ENCODE measurements at places on chromosomes 12 and 14. TPM values are rescaled to one million over a fixed set of nuclear protein-coding genes. Genes with fewer than 3 reads are reported as not detected.

- no peak for DNase-seq
Observed at GRCh38 chr14:22626590-22626989, 17.6 kb downstream of the OR6J1 start.

- peak; percentile 4 for DNase-seq
Observed at GRCh38 chr12:5511644-5512600, 80.0 kb downstream of the NTF3 start.

GRCh38 chr12:106138633-106139421 is at the start of gene NUAK1:
TSS of gene NUAK1 (minus strand) at chr12:106138954. CDS start at chr12:106138653, 301 bp downstream.
- peak; percentile 35 for DNase-seq

DNA sequence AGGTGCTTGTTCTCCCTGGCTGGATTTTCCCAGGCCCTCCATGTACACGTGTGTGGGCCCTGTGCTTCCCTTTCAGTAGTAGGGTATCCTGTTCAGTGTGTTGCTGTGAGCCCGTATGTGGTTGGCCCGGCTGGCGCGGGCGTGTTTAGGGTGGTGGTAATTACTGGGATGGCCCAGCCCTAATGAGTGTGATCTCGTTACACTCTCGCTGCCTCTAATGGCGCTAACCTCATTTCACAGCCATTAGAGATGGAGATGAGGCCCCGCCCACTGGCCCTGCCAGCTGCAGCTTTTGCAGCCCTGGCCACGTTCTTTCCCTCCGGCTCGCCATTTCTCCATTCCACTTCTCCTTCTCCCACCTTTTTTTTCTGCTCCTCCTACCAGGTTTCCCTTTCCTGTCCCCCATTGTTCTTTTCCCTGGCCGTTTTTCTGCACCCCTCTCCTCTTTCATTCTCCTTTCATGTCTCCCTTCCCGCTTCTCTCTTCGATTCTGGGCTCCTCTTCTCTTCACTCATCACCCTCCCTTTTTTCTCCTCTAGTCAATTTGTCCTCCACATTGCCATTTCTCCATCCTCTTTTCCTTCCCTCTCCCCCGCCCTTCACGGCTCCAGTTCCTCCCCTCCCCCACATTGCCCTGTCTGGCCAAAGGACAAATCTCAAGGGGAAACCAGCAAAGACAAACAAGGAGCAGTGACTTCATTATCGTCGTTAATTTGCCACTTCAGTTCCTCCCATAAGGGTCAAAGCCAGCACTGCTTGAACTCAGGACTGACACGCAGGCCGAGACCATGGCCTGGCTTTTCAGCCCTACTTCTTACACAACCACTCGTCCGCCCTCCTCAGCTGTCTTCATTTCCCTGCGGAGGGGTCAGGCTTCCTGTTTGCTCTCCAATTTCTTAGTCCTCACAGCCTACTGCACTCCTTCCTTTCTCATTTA is 6.8 kb downstream of the ZFHX2 start:
- DNase-seq: no peak

- no peak for DNase-seq
Observed at GRCh38 chr12:95185072-95185471, 32.2 kb downstream of the FGD6 start.

- DNase-seq: no peak
Observed at GRCh38 chr14:60221457-60221856, 27.6 kb upstream of the PPM1A start.

GRCh38 chr12:111260732-111261131 is 108.2 kb downstream of the PHETA1 start:
- DNase-seq: no peak

GRCh38 chr14:60329274-60329673 is 80.3 kb downstream of the PPM1A start:
- DNase-seq: no peak

DNA sequence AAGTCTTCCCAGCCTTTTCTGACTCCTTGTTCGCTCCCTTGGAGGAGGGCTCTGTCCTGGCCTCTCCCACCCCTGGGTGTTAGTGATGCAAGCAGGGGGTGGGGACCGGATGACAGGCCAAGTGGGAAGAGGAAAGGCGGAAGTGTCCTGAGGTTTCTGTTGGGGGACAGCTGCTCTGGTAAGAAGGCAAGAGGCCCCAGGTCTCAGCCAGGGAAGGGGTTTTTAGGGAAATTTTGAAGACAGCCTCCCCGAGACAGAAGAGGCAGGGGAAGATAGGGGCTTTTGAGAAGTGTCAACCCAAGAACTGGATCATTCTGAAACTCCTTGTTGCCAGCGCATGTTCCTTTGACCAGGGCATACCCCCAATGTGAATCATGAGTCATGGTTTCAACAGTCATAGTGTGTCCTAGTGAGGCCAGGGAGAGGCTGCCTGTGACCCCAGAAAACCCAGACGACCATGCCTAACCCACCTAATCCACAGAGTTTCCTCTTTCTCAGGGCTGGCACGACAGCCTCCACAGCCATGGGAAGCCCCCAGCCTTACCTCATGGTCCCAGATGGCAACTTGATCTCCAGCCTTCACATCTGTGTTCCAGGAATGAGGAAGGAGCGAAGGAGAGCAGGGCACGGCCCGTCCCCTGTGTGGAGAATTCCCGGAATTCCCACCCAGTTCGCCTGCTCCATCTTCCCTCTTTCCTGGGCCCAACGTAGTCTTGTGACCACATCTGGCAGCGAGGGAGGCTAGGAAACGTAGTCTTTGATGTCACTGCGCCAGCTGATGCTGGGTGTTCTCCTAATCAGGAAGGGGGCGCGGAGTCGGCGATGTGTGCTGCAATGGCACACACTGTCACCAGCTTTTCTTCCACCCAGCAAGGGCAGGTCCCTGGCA is 4.9 kb upstream of the GPR132 start:
- DNase-seq: no peak

GRCh38 chr14:93978735-93979134 is 2.4 kb upstream of the ASB2 start:
- DNase-seq: no peak

DNA sequence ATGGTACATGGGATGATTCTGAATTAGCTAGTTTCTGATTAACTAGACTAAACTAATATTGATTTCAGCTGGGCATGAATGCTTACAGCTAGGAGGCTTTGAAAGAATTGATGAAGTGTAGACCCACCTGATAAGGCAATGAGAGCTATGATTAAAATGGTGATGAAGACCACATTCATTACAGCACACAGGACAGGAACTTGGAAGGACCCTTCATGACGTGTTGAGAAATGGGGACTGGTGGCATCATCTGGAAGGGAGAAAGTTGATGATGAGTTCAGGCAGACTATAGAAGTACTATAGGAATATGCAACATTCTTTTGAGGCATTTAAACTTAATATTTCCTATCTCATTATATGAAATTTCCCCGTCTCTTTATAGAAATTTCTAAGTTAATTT is 4.5 kb downstream of the CD69 start:
- no peak for DNase-seq

- no peak for DNase-seq
Observed at GRCh38 chr12:40691913-40692764, at the start of gene CNTN1. TSS of gene CNTN1 (plus strand) at chr12:40692439.

GRCh38 chr14:68795597-68796417 is 2.9 kb upstream of the ZFP36L1 start:
- DNase-seq: peak; percentile 70

DNA sequence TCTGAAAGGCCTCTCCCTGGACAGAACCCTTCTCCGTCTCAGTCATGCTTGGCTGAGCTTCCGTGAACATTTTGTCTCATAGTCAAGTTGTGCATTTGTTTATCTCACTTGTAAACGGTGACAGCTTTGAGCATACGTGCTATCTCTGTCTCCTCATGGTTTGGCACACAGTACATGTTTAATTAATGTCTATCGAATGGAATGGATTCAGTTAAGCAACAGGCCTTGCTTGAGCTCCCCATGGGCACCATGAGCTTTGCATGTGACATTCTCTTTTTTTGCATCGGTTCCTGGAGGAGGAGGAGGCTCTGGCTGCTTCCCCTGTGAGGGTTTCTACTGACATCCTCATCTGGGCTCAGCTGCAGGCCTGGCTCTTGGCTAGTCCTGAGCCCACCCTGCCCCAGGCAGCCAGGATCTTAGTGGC is 80.0 kb downstream of the PRIMA1 start:
- no peak for DNase-seq

DNA sequence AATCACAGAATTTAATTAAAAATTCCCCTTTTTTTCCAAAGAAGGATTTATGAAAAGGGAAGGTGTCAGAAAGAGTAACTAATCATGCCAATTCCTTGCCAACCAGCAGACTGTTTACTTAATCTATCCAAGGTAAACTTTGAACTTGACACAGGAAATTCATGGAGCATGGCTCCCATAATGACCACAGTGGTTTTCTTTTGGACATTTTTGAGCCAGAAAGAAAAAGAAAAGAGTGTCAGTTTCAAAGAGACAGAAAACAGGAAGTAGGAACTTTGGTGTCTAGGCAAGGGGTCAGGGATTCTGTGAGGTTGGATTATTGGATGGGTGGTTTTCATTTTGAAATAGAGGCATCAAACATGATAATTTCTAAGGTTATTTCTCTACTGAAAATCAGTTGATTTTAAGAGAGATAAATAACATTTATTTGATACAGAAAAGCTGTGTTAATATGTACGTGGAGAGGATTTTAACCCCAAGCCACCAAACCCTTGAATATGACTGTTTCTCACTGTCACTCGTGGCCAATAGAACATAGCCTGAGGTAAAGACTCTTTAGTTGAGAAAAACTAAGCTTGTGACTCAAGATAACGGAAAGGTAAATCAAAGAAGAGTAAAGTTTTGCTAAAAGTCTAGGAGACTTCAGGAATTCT is 196.1 kb downstream of the TTC6 start:
- no peak for DNase-seq

- DNase-seq: no peak
Observed at GRCh38 chr12:113678223-113679119, 206.8 kb upstream of the LHX5 start.

DNA sequence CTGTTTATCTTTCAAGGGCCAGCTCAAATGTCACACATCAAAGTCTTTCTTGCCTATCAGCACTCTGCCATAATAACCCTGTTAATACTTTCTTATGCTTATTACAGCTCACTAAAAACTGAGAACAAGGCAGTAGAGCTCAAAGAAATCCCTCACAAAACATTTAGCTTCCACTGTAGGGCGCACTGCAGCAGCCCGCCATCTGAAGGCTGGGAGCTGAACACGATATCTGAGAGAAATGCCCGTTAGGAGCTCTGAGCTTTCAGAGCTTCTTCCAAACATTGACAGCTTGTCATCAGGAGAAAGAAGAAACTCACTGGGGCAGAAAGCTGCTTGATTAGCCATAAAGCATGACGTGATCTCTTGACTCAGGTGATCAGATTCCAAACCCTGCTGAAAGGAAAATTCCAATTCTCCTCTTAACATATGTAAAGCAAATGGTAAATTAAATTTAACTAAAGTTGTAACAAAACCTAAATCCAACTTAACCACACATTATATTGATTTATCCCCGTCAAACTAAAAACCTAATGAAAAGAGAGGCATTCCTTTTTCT is 175.7 kb downstream of the C12orf50 start:
- no peak for DNase-seq

- no peak for DNase-seq
Observed at GRCh38 chr12:48084066-48084465, 21.8 kb downstream of the SENP1 start.

- no peak for DNase-seq
Observed at GRCh38 chr12:117890644-117891043, 78.1 kb downstream of the KSR2 start.

- DNase-seq: no peak
Observed at GRCh38 chr12:117592588-117593305, 231.3 kb upstream of the NOS1 start.

DNA sequence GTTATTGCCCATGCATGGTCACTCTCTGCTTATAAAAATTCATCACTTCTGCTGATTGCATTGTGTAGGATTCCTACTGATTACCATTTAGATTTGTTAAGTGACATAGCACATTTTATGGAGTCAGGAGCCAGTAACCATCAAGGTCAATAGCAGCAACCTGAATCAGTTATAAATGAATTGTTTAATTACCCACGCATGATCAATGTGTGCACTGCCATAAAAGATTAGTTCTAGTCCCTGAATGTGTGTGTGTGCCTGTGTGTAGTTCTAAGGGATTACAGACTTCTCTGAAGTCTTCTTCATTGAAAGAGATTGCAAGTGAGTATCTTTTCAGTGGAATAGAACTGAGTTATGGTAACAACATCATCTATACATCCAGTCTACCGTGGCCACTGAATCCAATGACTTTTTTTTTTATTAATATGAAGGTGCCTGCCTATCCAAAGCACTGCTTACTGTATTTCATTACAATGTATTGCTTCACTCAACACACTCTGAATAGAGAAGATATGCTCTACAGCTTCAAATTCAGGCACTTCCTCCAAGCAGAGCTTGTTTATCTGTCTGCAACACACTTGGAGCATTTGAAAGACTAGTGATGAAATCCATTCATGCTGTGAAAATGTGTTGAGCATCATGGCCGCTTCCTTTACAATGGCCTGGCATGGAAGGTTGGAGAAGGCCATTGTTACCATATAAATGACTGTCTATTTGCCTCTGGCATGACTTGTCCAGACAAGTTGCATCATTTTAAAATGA is 381.7 kb downstream of the DIO2 start:
- DNase-seq: no peak

- DNase-seq: no peak
Observed at GRCh38 chr14:32578181-32578580, 249.1 kb downstream of the AKAP6 start.

- no peak for DNase-seq
Observed at GRCh38 chr14:34423445-34423844, 38.6 kb downstream of the SPTSSA start.

GRCh38 chr12:116236976-116237375 is 40.5 kb downstream of the MED13L start:
- no peak for DNase-seq

- no peak for DNase-seq
Observed at GRCh38 chr12:48788524-48788853, 400 bp downstream of the ADCY6 start.

DNA sequence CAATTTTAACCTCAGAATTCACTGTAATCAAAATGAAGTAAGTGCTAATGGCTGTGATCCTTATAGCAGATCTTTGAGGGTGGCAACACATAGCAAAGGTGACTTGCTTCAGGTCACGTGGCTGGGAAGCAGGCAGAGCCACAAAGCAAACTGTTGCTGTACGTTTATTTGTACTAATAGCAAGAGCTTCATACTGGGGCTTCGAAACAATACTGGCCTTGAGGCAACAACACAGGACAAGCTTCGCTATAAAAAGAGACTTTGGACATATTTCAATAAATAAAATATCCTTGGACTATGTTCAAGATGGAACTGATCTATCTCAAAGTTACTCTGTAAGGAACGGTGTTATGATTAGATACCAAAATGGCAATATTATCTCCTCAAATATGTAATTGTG is 44.6 kb downstream of the MSRB3 start:
- no peak for DNase-seq

- DNase-seq: no peak
Observed at GRCh38 chr12:71007781-71008404, 87.4 kb upstream of the PTPRR start.

Gene TMPRSS12
- not detected for total RNA-seq

Gene MPHOSPH9
- total RNA-seq: 67.5 TPM

Gene KRT2
- not detected for total RNA-seq

Gene BAZ1A
- 49.1 TPM for total RNA-seq

Gene NUMB
- total RNA-seq: 25.2 TPM

Gene TAC3
- total RNA-seq: 1.5 TPM

Gene RNF10
- total RNA-seq: 68.5 TPM

Gene RILPL1
- total RNA-seq: 15.4 TPM
